ENCODE measurements at places on chromosomes 11 and 22.
A peak's percentile ranks its signal among the peaks of the same experiment; 100 is the strongest.

GRCh38 chr11:82118946-82119345 lies 614.7 kb downstream of the FAM181B start:
- no peak for DNase-seq

DNA sequence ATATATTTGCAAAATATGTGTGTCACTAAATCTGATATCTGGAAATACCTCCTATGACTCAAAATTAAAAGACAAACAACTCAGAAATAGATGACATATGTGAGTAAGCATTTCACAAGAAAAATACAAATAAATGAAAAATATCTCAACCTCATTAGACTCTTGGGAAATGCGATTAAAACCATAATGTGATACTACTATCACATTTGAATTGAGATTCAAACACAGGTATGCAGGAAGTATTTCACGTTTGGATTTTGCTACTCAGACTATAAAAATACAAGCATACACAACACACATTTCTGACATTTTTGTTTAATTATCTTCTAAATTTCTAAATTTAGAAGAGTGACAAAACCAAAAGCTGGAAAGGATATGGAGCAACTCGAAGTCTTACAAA lies 811.9 kb upstream of the LRRC4C start:
- DNase-seq: no peak

DNA sequence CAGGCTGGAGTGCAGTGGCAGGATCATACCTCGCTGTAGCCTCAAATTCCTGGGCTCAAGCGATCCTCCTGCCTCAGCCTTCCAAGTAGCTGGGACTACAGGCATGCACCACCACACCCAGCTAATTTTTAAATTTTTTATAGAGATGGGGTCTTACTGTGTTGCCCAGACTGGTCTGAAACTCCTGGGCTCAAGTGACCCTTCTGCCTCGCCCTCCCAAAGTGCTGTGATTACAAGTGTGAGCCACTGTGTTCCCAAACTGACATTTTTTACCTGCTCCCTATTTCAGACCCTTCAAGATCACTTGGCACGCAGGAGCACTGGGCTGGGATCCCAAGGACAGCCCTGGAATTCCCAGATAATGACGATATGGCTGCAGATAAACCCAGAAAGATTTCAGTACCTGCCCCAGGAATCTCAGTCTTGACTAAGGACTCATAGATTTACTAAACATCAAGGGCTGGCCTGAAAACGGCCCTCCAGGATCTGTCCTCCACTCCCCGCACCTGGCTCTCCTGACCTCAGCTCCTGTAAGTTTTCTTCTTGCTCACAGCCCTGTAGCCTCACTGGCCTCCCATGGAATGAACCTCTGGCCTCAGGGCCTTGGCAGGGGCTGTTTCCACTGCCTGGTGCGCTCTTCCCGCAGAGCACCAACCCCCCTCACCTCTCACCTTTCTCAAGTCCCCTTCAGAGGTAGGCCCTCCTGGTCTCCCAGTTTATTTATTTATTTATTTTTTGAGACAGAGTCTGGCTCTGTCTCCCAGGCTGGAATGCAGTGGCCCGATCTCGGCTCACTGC lies 3.6 kb upstream of the CSNK1E start:
- DNase-seq: no peak

GRCh38 chr22:46122511-46122971 lies 27.8 kb upstream of the PPARA start:
- DNase-seq: peak; percentile 44

- DNase-seq: no peak
Measured at GRCh38 chr11:96188243-96189006, 154.6 kb downstream of the MAML2 start.

DNA sequence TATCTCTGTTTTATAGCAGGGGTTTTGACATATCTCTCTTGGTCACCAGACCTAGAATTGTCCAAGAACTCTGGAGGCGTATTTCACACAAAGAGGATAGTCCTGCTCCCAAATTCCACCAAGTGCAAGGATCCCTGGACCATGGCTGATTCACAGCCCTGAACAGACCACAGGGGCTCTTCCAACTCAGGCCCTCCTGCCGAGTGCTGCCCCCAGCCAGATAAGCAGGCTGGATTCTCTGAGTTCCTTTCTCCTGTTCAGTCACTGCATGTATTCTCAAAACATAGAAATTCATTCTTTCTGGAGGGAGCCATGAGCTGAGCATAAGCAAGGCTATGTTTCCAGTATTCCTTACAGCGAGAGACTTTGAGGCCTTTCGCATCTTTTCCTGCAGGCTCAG lies 13.4 kb upstream of the PLEKHB1 start:
- no peak for DNase-seq

GRCh38 chr11:19519912-19520641 lies 192.6 kb upstream of the NAV2 start:
- no peak for DNase-seq

All from stimulated activated CD8-positive, alpha-beta memory T cell treated with anti-CD3 and anti-CD28 coated beads, Interleukin-4, amount 100 ng/mL, for 1 hour (primary cell).